Tibial artery (tissue), 4 donors: ENCODE measurements at places on chromosomes 2 and 18.

GRCh38 chr2:197972061-197972460, 167.7 kb downstream of the PLCL1 start:
- H3K36me3 ChIP-seq: no peaks in the 10 kb centered on the region
- DNase-seq: peak; percentile 80
- H3K4me1 ChIP-seq: no peaks in the 10 kb centered on the region

- DNase-seq: no peak
- no peaks in the 10 kb centered on the region for H3K36me3 ChIP-seq
- no peak overlapping the region for H3K4me3 ChIP-seq
- peaks cover 14% of the 10 kb centered on the region for H3K4me1 ChIP-seq
- no peaks in the 10 kb centered on the region for H3K27me3 ChIP-seq
- peak overlapping the region; percentile 62 for H3K27ac ChIP-seq
Observed at GRCh38 chr2:164739966-164740365, 101.7 kb downstream of the COBLL1 start.

DNA sequence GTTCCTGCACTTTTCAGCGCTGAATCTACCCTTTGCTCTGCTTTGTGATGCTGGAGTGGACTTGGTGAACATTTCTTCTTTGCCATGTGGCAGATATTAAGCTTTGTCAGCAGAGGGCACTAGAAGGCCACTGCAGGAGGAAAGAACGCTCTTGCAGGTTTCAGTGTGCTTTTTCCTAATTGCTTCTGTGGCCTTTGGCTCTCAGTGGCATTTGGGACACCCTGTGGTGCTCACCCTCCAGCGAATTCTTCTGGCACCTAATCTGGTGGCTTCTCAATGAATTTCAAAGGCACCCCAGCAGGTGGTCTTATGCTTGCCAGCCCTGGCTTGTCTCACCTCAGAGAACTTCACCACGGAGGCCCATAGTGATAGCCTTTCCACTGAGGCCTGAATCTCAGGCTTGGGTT, 146.7 kb downstream of the MYO3B start:
- no peaks in the 10 kb centered on the region for H3K4me1 ChIP-seq
- DNase-seq: no peak
- H3K27me3 ChIP-seq: no peaks in the 10 kb centered on the region
- H3K27ac ChIP-seq: no peak overlapping the region
- no peaks in the 10 kb centered on the region for H3K36me3 ChIP-seq

DNA sequence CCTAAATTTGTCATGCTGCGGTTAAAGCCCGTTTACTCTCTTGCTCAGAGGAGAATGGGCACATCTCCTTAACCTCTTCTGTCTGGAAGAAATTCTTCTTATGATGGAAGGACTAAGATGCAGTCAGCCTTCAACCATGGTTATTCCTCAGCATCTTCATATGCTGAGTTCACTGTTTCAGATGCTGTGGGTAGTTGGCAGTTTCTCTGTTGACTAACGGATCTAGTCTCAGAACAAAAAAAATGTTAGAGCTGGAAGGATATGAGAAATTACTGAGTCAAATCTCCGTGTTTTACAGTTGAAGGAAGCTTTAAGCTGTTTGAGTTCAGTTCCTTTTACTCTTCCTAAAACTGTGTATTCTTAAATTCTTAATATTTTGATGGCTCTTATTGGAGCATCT, 43.6 kb upstream of the PGAP1 start:
- no peak for DNase-seq
- no peak overlapping the region for H3K27ac ChIP-seq
- H3K4me1 ChIP-seq: no peaks in the 10 kb centered on the region

GRCh38 chr2:58921676-58922075, 680.6 kb upstream of the FANCL start:
- no peak for DNase-seq
- no peaks in the 10 kb centered on the region for H3K4me1 ChIP-seq
- no peaks in the 10 kb centered on the region for H3K27me3 ChIP-seq
- H3K36me3 ChIP-seq: no peaks in the 10 kb centered on the region

GRCh38 chr2:65379721-65380171, 52.7 kb downstream of the SPRED2 start:
- H3K36me3 ChIP-seq: no peaks in the 10 kb centered on the region
- H3K4me1 ChIP-seq: peaks cover 38% of the 10 kb centered on the region
- H3K27me3 ChIP-seq: no peaks in the 10 kb centered on the region
- DNase-seq: no peak
- H3K4me3 ChIP-seq: no peak overlapping the region

DNA sequence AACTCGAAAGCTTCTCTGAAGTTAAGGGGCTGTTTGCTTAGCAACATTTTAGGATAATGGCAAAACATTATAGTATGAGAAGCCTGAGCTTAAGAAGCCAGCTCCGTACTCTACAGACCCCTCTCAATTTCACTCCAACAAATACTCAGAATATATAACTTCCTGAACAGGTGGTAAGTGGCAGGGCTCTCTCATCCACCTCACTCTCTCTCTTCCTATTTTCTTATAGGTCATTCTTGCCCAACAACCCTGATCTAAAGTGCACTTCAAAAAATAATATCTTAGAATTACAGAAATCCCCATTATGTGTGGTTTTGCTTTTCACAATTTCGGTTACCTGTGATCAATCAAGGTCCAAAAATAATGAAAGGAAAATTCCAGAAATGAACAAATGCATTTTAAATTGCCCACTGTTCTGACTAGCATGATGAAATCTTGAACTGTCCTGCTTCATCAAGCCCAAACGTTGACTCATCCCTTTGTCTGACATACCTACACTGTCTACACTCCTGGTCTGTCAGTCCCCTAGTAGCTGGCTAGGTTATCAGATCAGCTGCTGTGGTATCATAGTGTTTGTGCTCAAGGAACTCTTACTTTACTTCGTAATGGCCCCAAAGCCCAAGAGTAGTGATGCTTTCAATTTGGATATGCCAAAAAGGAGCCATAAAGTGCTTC, 122.8 kb upstream of the COL5A2 start:
- no peak overlapping the region for H3K4me3 ChIP-seq
- no peaks in the 10 kb centered on the region for H3K4me1 ChIP-seq
- H3K36me3 ChIP-seq: no peaks in the 10 kb centered on the region
- DNase-seq: no peak

GRCh38 chr2:224893848-224894247, 148.4 kb downstream of the DOCK10 start:
- H3K36me3 ChIP-seq: no peaks in the 10 kb centered on the region
- no peaks in the 10 kb centered on the region for H3K4me1 ChIP-seq
- H3K27me3 ChIP-seq: no peaks in the 10 kb centered on the region
- no peak overlapping the region for H3K27ac ChIP-seq
- no peak for DNase-seq

DNA sequence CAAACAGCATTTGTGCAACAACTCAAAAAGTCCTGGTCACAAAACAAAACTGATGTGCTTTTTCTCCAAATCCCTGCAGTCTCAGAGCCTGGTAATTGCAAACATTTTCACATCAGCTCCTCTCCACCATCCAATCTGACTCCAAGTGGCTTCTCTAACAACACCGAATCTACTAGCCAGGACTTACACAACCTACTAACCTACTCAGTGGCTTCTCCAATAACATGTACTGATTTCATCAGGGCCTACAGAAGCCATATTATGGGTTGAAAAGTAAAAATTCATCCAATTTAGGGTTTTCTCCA, 104.3 kb downstream of the COLEC12 start:
- no peaks in the 10 kb centered on the region for H3K36me3 ChIP-seq
- no peak for DNase-seq
- peaks cover 8% of the 10 kb centered on the region for H3K4me1 ChIP-seq
- no peak overlapping the region for H3K4me3 ChIP-seq
- H3K27me3 ChIP-seq: no peaks in the 10 kb centered on the region

- no peaks in the 10 kb centered on the region for H3K4me1 ChIP-seq
- no peaks in the 10 kb centered on the region for H3K36me3 ChIP-seq
- no peak for DNase-seq
- no peak overlapping the region for H3K27ac ChIP-seq
Observed at GRCh38 chr2:11610624-11611242, 59.3 kb downstream of the NTSR2 start.

DNA sequence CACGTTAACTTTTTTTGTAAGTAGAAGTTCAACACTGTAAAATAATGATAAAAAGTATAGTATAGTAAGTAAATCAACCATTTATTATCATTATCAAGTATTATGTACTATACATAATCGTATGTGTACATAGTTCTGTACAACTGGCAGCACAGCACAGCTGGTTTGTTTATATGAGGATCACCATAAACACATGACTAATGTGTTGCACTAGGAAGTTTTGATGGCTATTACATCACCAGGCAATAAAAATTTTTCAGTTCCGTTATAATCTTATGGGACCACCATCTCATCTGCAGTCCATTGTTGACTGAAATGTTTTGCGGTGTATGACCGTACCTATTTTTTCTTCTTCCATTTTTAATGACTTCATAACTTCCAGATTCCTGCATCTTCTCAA, 39.2 kb upstream of the ZNF385B start:
- H3K27me3 ChIP-seq: no peaks in the 10 kb centered on the region
- no peak overlapping the region for H3K4me3 ChIP-seq
- H3K36me3 ChIP-seq: no peaks in the 10 kb centered on the region
- H3K4me1 ChIP-seq: no peaks in the 10 kb centered on the region
- no peak overlapping the region for H3K27ac ChIP-seq

DNA sequence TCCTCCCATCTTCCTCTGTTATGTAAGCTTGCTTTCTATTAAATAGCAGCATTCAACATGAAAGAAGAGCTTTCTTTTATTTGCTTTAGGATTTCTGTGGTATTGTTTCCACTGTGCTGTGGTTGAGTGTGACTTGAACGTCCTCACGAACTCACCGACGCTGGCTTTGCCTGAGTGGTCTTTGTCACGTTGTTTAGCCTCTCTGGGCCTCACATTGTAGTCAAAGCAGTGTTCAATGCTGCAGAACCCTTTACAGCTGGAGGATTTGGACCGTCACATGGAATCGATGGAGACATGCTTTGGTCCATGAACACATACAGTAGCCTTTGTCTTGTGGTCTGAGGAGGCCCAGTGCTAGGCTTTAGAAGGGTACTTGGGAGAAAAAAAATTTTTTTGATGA, 66.3 kb downstream of the TANC1 start:
- H3K36me3 ChIP-seq: no peaks in the 10 kb centered on the region
- no peak for DNase-seq
- H3K27ac ChIP-seq: no peak overlapping the region
- no peak overlapping the region for H3K4me3 ChIP-seq
- H3K4me1 ChIP-seq: no peaks in the 10 kb centered on the region
- H3K27me3 ChIP-seq: no peaks in the 10 kb centered on the region

DNA sequence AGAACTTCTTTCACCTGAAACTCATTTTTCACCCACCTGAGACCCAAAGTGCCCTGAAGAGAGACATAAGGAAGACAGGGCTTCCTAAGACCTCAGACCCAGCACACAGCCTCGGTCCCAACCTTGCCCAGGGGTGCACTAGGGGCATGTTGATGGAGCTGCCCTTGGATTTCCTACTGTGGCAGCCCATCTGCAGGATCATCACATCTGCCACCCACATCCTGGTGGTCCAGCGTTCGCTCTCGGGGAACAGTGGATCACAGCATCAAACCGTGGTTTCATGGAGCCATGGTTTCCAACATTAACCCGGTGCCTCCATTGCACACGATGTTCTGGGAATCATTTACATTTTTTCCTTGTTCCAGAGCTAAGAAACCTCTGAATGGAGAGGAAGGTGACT, 186.4 kb downstream of the TFCP2L1 start:
- H3K36me3 ChIP-seq: no peaks in the 10 kb centered on the region
- H3K4me3 ChIP-seq: no peak overlapping the region
- H3K27me3 ChIP-seq: peaks cover 29% of the 10 kb centered on the region
- H3K27ac ChIP-seq: no peak overlapping the region
- H3K4me1 ChIP-seq: no peaks in the 10 kb centered on the region

GRCh38 chr2:145230546-145230945, 710.6 kb upstream of the ZEB2 start:
- no peak overlapping the region for H3K27ac ChIP-seq
- no peaks in the 10 kb centered on the region for H3K36me3 ChIP-seq
- H3K4me3 ChIP-seq: no peak overlapping the region
- H3K4me1 ChIP-seq: no peaks in the 10 kb centered on the region
- no peak for DNase-seq

- H3K36me3 ChIP-seq: no peaks in the 10 kb centered on the region
- H3K27ac ChIP-seq: no peak overlapping the region
- no peak for DNase-seq
- no peaks in the 10 kb centered on the region for H3K27me3 ChIP-seq
- H3K4me3 ChIP-seq: no peak overlapping the region
- no peaks in the 10 kb centered on the region for H3K4me1 ChIP-seq
Observed at GRCh38 chr2:138122891-138123290, 158.6 kb downstream of the HNMT start.

- no peaks in the 10 kb centered on the region for H3K4me1 ChIP-seq
- H3K27ac ChIP-seq: no peak overlapping the region
- peaks cover 3% of the 10 kb centered on the region for H3K27me3 ChIP-seq
- H3K4me3 ChIP-seq: no peak overlapping the region
- H3K36me3 ChIP-seq: no peaks in the 10 kb centered on the region
- DNase-seq: no peak
Observed at GRCh38 chr18:78868330-78869316, 111.0 kb upstream of the SALL3 start.

GRCh38 chr2:223967981-223968380, 10.7 kb downstream of the MRPL44 start:
- no peak overlapping the region for H3K27ac ChIP-seq
- no peak overlapping the region for H3K4me3 ChIP-seq
- no peaks in the 10 kb centered on the region for H3K4me1 ChIP-seq

- DNase-seq: no peak
- H3K27me3 ChIP-seq: no peaks in the 10 kb centered on the region
- no peaks in the 10 kb centered on the region for H3K4me1 ChIP-seq
Observed at GRCh38 chr2:127609031-127609751, 36.8 kb upstream of the GPR17 start.

DNA sequence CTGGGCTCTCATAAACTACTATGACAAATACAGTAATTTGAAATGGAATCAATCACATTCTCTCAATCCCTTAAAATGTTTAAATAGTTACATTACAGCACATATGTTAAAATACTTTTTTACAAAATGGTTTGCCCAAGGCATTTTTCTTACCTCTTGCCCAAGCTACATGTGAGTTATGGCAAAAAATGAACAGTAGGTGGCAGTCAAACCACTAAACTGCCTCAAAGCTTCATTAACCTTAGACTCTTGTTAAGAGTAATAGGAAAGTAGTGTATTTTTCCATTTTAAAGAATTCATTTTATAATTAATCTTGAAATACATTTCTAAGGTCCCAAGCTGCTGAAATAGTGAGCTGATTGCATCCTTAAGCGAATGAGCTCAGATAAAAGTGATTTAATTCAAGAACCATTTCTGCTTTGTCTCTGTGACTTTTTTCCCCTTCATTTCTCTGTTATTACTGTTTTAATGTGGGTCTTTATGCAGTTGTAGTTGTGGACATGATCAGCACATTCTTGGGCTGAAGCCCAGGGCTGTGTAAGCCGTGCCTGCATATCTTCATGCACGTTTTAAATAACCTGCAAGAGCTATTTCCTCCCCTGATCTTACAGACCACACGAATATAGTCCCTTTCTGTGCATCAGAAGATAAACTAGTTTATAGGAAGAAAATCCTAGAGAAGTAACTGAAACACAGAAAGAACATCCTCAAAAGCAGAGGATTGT, 311.8 kb downstream of the LNPK start:
- no peak overlapping the region for H3K4me3 ChIP-seq
- no peak overlapping the region for H3K27ac ChIP-seq
- no peak for DNase-seq

- peaks cover 8% of the 10 kb centered on the region for H3K4me1 ChIP-seq
- no peak overlapping the region for H3K27ac ChIP-seq
- H3K27me3 ChIP-seq: no peaks in the 10 kb centered on the region
- H3K36me3 ChIP-seq: no peaks in the 10 kb centered on the region
- DNase-seq: peak; percentile 74
- no peak overlapping the region for H3K4me3 ChIP-seq
Observed at GRCh38 chr2:85930129-85931124, 41.6 kb upstream of the ST3GAL5 start.

GRCh38 chr2:211175956-211176355, 619.6 kb downstream of the CPS1 start:
- H3K27ac ChIP-seq: no peak overlapping the region
- H3K36me3 ChIP-seq: no peaks in the 10 kb centered on the region
- H3K4me1 ChIP-seq: no peaks in the 10 kb centered on the region
- H3K4me3 ChIP-seq: no peak overlapping the region
